Cerebellar nuclear complex (tissue), 1 donor: ENCODE measurements at places on chromosomes 13 and 19.
A peak's percentile ranks its signal among the peaks of the same experiment; 100 is the strongest.

DNA sequence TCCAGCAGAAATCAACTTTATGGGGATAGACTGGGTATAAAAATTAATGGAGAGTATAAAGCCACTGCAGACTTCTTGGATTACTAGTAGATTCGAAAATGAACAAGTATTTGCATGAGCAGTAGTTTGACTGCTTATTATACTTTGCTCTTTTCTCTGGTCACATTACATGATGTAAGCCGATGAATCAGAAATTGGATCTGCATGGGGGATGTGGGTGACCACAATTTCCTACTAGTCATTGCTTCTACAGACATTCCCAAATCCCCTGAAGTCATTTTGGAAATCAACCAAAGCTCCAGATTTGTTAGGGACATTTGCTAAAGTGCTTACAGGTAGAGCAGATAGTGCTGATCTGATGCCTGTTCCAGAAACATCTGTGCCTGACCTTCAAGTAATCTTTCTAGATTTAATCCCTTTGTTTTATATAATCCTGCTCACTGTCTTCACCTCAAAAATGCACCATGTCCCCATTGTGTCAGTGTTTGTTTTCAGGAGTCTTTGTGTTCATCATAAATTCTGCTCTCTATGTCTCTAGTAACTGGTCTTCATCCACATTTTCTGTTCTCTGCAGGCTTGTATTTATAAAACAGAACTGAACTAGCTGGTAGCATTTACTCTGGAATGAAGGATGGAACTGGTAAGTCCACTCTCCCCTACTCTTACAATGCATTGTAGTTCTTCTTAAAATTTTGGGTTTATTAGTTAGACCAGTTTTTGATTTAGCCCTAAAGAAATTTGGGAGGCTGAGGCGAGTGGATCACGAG is 201.5 kb upstream of the CSNK1A1L start:
- DNase-seq = no peak

- DNase-seq = peak; percentile 7
Observed at GRCh38 chr19:41951686-41952172, 7.4 kb downstream of the RABAC1 start.

DNA sequence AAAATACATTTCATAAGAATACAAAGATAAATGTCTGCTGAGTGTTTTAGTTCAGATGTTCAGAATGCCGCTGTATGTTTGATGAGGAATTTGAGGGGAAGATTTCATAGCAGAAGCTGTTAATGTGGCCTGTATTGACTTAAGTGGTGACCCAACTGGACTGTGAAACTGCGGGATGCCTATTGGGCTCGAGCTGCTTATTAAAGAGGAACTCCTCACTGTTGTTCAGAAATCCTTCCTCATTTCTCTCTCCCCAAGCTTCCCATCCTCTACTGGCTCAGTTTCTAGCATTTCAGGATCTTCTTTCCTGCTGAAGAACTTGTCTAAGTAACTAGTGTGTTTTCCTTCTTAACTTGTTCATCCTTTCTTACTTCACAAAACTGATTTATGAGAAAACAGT is 20.4 kb downstream of the DGKH start:
- DNase-seq = no peak

DNA sequence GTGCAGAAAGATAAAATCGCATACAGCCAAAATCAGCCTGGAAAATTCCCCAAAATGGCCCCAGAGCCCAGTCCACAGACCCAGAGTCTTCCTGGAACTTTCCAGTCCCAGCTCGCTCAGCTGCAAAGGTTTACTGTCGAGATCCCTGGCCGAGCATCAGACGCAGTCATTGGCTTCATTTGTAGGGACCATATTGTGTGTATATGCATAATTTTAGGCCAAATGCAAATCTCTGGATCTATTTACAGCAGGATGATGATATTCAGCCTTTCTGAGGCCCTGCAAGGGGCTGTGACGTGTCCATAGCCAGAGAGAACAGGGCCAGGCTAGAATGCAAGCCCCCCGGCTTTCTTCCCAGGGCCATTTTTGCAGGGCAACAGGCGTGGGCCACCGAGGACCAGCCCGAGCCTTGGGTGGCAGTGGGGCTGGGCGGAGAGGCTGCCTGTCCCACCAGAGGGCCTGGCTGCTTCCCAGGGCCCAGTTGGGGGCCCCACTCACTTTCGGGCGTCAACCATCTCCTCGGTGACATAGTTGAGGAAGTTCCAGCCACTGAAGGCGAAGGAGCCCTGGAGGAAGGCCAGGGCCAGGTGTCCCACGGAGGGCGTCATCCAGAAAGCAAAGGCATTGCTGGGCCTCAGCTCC is 13.7 kb downstream of the SLC7A10 start:
- DNase-seq = no peak

GRCh38 chr13:100484702-100485101 is 103.9 kb downstream of the GGACT start:
- DNase-seq = no peak

GRCh38 chr19:55579766-55580621 is 654 bp downstream of the ZNF579 start:
- no peak for DNase-seq

DNA sequence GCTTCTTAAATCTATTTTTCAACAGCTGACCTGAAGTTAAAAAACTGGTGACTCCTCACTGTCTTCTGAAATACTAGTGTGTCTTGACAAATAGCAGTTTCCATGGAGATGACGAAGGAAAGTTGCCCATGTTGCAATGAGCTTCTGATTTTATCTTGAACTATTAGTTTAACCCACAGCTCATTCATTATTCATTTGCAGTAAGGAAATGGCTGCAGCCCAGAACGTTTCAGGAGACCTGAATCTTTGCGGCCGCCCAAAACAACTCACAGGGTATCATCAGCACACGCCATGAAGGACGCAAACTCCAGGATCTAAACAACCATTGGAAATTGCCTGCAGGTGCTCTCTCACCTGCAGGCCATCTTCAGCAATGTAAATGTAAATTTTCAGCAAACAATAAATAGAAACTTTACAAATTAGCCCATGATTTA is 142.5 kb downstream of the DCLK1 start:
- DNase-seq = no peak

- DNase-seq = no peak
Observed at GRCh38 chr19:2252055-2252796, 3.1 kb downstream of the AMH start.

GRCh38 chr13:67857581-67858310 is 627.6 kb upstream of the PCDH9 start:
- DNase-seq = no peak

GRCh38 chr13:97627566-97627965 is 193.6 kb downstream of the RAP2A start:
- no peak for DNase-seq

- no peak for DNase-seq
Observed at GRCh38 chr19:4581666-4582553, 22.4 kb upstream of the SEMA6B start.

GRCh38 chr19:10553087-10553667 is 9.5 kb downstream of the ATG4D start:
- no peak for DNase-seq

DNA sequence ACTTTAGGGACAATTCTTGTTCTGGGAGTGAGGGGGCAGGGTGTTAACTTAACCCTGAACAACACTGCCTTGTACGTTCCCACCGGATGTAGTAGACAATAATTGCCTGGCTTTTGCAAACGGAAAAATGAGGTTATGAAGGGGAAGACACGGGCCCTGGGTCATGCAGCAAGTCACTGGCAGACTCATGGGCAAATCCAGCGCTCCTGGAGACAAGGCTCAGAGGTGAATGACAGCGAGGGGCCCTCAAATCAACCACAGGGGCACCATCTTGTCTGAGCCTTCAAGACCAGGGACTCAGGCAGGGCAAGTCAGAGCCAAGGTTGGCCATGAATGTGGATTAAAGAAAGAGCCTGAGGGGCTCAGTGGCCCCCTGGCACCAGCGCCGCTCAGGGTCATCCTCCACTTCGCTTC is 2.8 kb downstream of the RASA3 start:
- no peak for DNase-seq
